ENCODE measurements at places on chromosomes 7 and 10.

DNA sequence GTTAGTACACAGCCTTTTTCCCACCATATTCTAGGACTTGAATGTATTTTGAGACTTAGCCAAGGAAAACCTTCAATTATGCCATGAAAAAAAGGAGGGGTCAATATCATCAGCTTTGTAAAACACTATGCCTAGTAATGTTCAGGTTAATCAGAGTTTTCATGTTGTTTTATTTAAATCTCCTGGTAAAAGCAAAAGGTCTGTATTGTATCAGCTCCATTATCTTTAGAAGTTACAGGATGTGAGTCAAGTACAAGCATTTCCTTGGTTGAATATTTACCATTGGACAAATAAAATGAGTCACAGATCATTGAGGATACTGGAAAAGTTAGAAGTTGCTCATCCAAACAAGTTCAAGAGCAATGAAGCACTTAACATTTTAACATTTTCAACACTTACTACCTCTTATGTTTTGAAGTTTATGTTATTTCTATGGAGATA is 89.9 kb upstream of the CAPZA2 start:
- DNase-seq: no peak

- DNase-seq: no peak
Measured at GRCh38 chr10:121138918-121139317, 287.8 kb downstream of the WDR11 start.

DNA sequence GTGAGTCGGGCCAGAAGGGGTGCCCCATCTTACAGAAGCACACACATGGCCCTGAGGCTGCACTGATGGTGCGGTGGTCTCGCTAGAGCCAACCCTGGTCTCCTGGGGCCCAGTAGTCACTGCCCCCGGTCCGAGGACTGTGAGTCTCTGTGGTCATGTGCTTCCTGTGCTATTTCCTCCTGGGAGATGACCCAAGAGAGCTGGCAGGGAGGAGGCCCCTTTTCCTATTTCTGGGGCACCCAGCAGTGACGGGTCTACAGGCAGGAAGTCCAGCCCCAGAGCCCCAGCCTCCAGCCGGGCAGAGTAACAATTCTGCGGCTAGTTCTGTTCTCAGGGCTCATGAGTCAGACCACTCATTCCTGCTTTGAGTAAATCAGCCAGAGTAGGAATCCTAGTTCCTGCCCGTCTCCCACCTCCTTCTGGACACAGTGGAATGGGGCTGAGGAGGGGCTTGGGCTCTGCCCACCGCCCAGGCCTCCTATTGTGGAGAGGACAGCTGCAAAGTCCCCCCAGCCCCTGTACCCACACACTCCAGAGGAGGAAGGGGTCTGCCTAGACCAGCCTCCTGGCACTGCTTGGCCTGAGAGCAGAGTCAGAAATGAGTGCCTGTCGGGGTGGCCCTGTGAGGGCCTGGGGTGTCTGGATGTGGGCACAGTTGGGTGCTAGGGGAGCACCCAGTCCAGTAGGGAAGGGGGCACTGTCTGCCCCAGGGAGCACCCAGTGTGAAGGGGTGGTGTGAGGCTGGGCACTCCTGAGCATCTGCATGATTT is 80.5 kb upstream of the PPIF start:
- no peak for DNase-seq

- no peak for DNase-seq
Measured at GRCh38 chr7:105399043-105399725, 10.5 kb upstream of the SRPK2 start.

- no peak for DNase-seq
Measured at GRCh38 chr10:82267014-82267413, 392.0 kb downstream of the NRG3 start.

DNA sequence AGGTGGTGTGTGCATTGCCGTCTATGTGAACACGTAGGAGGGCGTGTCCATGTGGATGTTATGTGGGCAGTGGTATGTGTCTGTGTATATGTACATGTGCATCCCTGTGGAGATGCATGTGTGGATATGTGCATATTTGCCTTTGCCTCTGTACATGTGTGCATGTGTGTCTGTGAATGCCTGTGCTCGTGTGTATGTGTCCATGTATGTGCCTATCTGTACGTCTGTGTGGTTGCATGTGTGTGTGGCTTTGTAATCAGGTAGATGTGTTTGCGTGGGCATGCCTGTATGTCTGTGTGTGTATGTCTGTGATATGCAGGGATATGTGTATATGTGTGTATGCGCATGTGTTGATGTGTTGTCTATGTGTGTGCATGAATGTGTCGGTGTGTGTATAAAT is 19.7 kb downstream of the ADCY1 start:
- no peak for DNase-seq

- no peak for DNase-seq
Measured at GRCh38 chr7:135215180-135215579, 3.9 kb upstream of the WDR91 start.

- DNase-seq: no peak
Measured at GRCh38 chr10:8224591-8224990, 170.1 kb downstream of the GATA3 start.

GRCh38 chr7:15678653-15679052 is 7.8 kb downstream of the MEOX2 start:
- no peak for DNase-seq

DNA sequence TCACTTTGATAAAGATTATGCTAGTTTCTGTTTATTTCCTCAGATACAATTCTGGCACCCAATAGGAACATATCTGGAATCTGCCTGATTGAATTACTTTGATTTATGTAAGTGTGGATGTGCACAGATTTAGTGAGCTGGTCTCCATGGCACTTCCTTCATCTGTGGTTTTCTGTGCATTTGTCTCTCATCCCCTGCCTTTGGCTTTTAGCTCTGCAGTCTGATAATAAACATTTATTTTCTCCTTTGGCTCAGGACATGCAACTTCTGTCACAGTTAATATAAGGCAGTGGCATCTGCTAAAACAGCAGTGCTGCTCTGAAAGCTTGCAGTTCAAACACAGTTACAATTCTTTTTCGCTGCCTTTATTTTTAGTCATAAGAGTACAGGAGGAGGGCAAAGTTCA is 273.7 kb upstream of the CHRM2 start:
- no peak for DNase-seq

GRCh38 chr10:4839353-4839752 is 13.3 kb downstream of the AKR1E2 start:
- no peak for DNase-seq

DNA sequence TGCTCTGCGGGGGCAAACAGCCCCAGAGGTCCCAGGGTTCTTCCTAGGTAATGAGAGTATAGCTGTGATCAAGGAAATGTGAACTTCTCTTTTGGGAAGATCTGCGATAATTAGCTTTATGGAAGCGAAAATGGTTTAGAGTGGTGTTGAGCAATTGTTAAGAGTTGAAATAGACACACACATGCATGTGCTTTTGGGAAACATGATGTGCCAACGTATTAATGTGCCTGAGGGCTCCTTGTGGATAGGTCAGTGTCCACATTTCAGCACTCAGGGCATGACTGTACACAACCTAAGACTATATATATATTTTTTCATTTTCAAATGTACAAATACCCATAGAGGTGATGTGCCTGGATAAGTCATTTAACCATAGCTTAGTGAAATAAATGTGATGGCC is 67.0 kb downstream of the GSDME start:
- no peak for DNase-seq

- DNase-seq: no peak
Measured at GRCh38 chr10:44589944-44590449, 205.1 kb upstream of the CXCL12 start.

DNA sequence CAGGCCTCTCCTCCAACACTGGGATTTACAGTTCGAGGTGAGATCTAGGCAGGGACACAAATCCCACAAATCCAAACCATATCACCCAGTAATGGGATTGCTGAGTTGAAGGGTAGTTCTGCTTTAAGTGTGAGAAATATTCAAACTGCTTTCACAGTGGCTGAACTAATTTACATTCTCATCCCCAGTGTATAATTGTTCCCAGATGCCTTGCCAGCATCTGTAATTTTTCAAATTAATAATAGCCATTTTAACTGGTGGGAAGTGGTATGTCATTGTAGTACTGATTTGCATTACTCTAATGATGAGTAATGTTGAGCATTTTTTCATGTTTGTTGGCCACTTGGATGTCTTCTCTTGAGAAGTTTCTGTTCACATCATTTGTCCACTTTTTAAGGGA is 592.8 kb upstream of the GRM3 start:
- DNase-seq: no peak

GRCh38 chr10:123156078-123156477 is 1.9 kb downstream of the BUB3 start:
- DNase-seq: no peak

DNA sequence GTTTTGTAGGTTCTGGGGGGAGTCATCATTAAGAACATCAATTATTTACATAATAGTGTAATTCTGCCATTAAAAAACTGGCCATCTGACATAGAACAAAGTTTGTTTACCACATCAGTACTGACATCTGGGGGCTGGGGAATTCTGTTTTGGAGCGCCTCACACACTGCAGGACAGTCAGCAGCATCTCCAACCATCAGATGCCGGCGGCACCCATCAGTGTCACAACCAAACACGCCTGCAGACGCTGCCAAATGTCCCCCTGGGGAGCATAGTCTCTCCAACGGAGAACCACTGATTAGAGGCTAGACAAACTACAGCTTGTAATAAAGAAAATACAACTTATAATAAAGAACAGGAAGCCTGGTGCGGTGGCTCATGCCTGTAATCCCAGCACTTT is 26.0 kb downstream of the GNA12 start:
- DNase-seq: no peak

DNA sequence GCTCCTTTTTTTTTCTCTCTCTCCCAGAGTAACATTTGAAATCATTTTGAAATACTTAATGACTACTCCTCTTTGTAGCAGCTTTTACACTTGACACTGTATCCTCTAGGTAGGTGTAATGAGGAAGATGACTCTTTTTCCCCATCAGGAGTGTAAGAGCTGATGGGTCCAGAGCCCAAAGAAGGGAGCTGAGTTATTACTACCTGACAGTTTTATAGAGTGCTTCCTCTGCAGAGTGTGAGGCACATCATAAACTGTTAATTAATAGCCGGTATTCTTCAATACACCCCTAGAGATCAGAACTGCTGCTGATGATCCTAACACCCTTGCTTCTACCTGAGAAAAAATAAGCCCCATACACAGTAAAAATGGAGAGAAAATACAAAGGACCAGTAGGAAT is 279.8 kb upstream of the SEMA3A start:
- no peak for DNase-seq

DNA sequence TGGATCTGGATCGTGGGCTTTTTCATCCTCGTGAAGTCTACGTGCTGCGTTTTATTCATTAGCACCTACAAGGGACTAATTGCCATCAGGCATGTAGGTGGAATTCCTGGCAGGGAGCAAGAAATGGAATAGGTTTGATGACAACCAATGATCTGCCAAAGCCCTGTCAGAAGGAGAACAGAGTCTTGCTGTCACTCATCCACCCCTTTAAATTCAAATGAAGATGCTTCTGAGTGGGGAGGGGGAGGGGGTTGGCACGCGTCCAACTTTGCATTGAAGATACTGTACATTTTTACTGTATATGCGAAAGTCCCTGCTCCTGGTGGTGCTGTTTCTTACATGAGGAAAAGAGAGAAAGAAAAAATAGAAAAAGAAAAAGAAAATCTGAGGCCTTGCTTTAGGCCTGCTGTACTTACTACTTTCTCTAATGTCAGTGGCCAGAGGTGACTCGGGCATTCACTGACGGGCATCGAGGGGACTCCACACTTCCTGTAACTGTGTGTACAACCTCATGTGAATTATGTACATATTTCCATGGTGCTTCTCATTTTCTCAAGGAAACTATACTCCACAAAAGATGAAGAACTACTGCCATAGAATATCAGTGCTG is 569.1 kb downstream of the INHBA start:
- DNase-seq: no peak

GRCh38 chr10:16809074-16809718 is 8.0 kb downstream of the RSU1 start:
- DNase-seq: no peak

DNA sequence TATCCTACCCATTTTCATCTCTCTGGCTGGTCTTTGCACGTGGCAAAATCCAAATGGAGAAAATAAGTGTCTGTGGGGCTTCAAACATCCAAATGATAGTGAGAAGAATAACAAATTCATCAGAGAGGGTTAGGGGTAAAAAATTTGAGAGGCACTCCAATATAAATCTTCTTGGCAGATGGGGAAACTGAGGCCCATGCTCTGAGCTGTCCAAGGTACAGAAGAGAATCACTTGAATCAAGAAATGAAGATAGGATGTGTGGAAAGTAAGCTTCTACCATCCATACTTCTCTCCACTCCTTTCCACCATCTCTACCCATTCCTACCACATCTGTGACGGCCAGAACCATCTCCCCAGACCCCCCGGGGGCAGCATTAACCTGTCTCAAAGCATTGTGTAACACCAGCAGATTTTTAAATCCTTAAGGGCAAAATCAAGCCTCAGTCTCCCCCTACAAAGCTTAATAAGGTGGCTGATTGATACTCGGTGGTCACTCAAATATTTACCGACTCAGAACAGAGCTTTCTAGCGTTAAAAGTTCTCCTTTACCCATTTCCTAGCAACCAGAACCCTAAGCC is 818 bp downstream of the GOT1 start:
- no peak for DNase-seq

- no peak for DNase-seq
Measured at GRCh38 chr7:1520539-1521234, 9.8 kb upstream of the MAFK start.

GRCh38 chr10:17234431-17234945 is 6.4 kb downstream of the VIM start:
- DNase-seq: no peak

GRCh38 chr7:158638001-158638400 is 50.4 kb upstream of the PTPRN2 start:
- no peak for DNase-seq

Measured in central memory CD8-positive, alpha-beta T cell (primary cell).